ENCODE measurements at places on chromosomes 2 and 18.

GRCh38 chr18:12391487-12392165 is 14.6 kb upstream of the AFG3L2 start:
- DNase-seq: peak; percentile 52

GRCh38 chr2:31132786-31133185 is 5.5 kb downstream of the GALNT14 start:
- DNase-seq: no peak

GRCh38 chr2:81467096-81467495 is 1162.5 kb upstream of the LRRTM1 start:
- DNase-seq: no peak

DNA sequence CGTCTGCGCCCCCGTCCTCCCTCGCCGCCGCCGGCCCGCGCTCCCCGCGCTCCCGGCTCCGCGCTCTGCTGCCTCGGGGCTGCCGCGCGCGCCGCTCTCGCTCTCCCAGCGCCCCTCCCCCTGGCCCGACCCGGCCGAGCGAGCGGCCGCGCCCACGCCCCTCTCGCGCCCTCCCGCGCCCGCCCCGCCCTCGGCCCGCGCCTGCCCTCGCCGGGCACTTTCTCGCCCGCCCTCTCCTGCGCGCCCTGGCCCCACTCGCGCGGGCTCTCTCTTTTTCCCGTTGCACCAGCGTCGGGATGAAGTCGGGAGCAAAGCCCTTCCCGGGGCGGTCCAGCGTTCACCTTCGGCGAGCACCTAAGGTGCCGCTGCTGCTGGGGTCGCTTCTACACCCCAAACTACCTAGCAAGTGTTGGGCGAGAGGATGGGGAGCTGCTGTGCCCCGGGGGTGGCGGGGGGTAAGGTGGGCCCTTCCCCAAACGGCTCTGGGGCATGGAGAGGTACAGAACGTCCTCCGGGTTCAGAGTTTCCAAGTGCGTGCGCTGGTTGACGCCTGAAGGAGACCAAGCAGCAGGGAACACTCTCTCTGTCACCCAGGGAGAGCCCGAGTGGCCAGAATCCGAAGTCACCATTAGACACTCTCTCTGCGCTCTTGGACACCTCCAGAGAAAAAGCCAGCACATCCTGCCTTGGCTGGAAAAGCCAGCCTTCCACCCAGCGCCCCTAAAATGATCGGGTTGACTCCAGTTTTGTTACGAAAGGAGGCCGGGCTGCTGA is at the start of gene COLEC12:
Gene COLEC12 (minus strand): TSS at position 70 of the 774 bp plus-strand sequence. CDS start 187 bp downstream, outside the sequence.
- peak; percentile 30 for DNase-seq

DNA sequence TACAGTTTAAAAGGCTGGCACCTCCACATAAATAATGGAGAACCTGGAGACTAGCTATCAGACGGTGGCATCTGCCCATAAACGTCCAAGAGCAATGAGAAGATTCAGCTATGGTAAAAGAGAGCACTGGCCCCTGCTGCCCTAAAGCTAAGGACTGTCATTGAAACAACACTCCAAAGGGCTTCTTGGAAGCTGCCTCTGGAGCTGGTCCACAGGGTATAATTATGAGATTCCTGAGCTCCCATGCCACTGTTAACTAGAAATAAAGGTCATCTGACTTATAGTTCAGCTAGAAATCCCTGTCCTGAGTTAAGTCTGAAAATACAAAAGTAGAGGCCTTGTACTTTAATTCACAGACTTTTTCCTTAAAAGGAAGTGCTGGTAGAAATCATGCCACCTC is 39.9 kb upstream of the RBMS1 start:
- no peak for DNase-seq

DNA sequence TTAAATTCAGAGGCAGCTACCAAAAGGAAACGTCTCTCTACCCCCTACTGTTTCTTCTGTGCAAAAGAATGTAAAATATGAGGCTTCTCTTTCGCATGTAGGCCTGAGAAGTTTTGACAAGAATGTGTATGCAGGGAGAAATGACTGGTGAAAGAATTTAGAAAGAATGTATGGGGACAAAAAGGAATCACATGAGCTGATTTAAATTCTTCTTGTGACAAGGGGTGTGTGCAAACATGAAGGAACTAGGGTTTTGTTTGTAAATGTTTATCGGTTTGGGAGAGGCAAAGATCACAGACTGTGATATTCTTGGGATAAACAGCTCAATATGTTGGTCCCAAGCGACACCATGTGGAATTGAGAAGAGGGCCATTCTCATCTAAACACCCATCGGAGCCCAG is 345.2 kb upstream of the VRK2 start:
- no peak for DNase-seq

DNA sequence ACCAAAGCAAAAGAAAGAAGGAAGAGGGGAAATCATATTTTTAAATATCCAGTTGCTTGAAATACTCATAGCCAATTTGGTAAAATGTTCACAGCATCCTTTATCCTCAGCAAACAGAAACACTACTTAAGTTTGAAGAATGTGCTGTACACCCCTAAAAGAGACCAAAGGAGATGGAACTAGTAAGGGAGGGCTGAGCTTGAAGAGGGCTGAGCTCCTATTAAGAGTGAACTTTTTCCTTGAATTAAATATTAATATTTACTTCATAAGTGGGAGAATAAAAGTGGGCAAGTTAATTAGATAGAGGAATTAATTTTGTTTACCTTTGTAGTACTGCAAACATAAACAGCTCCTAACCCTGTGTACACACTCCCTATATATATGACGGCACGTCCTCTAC is 7.0 kb downstream of the EVX2 start:
- DNase-seq: no peak

DNA sequence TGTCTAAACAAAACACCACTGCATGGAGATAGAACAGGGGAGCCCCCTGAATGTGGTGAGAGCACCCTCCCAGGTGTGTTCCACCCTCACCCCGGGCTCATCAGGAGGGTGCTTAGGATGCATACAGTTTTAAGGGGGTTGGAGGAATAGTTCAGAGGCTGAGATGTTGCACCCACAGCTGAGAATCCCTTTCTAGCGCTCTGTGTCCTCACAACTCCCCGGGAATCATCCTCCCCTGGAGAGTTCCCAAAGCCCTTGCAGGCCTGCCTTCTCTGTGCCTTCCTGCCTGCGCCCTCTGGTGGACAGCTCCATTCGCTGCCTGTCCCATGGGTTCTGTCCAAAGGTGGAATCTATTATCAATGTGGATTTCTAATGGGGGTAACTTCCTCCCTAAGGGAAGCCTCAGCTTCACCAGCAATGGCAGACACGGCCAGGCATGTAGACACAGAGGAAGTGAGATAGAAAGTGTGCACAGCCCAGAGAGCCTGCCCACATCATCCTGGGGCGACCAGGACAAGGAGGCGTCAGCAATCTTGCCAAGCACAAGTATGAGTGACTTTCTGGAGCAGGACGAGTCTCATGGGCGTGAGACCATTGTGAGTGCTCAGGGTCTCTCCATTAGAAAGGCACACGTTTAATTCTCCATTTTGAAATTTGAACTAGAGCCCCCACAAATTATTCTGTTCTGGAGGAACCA is 1.2 kb upstream of the UGT1A5 start:
- peak; percentile 88 for DNase-seq

GRCh38 chr2:95077861-95078603 is 43.6 kb downstream of the MRPS5 start:
- no peak for DNase-seq

DNA sequence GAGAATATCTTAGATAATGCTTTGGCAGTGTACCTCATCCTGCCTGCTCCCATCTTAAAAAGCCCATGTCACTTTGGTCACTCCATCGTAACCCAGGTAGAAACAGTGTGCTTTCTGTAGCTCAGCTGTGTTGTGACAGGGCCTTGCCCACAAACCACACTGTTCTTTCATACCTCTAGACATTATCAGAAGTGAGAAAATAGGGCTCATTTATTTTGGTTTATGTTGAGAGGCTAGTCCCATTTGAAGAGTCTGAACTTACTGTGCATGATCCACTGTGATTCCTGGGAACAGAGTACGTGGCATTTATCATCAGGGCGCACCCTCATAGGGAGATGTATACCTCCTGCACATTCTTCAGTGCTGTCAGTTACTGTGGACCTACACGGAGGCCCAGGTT is 69.7 kb downstream of the FEZ2 start:
- DNase-seq: no peak

GRCh38 chr2:177538323-177538722 is 145.8 kb downstream of the AGPS start:
- no peak for DNase-seq

- no peak for DNase-seq
Measured at GRCh38 chr2:168345601-168346000, 98.2 kb upstream of the STK39 start.

DNA sequence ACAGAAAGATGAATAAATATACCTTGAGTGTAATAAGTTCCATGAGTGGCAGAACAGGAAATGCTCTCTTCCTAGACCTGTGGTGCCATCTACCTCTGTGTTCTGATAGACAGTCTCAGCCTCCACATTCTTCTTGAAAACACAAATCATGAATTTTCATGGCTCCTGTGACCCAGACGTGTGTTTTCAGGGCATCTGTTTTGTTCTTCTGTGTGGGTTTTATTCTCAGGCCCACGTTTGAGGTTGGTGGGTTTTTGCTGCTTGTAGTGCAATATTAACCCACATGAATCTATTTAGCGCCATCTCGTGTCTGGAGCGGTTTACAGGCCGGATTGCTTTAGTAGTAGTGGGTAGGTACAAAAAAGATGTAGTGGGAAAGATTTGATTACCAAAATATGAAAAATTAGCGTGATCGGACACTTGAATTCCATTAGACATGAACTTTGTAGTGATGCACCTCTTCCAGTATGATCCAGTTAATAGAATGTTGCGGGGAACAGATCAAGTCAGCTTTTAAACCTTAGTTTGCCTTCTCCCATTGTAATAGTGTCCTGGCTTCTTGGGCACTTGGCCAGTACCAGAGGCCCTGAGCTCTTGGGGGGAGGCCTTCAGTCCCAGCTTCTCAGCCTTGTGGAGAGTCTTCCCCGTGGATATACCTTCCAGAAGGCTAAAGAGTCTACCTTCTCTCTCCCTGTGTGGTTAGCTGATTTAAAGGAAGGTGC is 256.5 kb downstream of the TPGS2 start:
- peak; percentile 49 for DNase-seq

- no peak for DNase-seq
Measured at GRCh38 chr18:26865557-26865956, at the start of gene AQP4. Gene AQP4, minus strand, starts transcription at chr18:26865707. Its CDS starts 18 bp downstream, at chr18:26865689.

DNA sequence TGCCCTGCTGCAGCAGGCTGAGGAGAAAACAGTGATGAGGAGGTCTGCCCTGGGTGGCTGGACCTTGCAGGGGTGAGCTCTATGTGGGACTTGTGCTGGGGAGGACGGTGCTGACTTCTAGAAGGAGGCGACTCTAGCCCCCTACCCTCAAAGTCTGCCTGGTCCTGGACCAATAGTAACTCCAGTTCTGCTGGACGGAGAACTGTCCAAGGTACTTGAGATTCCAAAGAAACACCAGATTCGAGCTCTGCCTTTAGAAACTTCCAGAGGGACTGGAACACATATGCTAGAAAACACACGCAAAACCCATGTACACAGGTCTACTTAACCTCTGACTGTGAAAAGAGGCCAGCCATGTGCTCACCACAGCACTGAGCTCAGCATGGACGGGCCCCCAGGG is 260.6 kb downstream of the TWIST2 start:
- DNase-seq: no peak

DNA sequence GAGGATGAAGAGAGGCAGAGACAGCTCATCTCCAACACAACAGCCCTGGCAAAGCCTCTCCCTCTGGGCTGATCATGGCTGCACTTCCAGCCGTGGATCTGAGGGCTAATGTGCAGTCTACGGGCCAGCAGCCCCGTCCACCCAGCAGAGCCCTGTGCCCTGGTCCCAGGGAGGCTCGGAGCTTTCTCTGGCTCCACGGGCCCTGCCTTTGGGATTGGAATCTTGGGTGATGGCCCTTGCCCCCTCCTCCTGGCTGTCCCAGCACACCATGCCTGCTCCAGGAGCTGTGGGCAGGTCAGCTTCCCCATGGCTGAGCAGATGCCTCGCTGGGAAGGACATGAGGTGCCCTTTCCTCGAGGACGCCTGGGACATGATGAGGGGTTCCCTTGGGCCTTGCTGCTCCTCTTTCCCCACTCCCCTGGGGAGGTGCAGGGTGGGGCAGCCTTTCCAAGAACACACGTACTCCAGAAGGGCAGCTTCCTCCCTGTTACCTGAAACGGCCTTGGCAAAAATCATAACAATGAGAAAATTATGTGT is 66.9 kb downstream of the C18orf63 start:
- no peak for DNase-seq

DNA sequence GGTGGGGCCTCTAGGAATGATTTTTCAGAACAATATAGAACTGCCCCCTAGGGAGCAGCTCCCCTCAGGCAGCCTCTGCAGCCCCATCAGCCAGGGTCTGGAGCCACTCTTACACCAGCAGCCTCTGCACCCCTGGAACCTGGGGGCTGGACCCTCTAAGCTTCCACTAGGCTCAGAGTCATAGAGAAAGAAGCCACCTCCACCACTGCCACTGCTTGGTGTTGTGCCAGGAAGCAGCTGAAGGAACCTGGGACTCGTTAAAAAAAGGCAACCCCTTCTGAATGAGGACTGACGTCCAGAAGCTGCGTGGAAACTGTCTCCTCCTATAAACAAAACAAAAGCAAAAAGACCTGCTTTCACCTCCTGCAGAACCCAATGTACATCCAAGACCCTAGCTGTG is 98.1 kb upstream of the HS6ST1 start:
- no peak for DNase-seq

- no peak for DNase-seq
Measured at GRCh38 chr2:70069049-70069448, 18.2 kb upstream of the PCBP1 start.

DNA sequence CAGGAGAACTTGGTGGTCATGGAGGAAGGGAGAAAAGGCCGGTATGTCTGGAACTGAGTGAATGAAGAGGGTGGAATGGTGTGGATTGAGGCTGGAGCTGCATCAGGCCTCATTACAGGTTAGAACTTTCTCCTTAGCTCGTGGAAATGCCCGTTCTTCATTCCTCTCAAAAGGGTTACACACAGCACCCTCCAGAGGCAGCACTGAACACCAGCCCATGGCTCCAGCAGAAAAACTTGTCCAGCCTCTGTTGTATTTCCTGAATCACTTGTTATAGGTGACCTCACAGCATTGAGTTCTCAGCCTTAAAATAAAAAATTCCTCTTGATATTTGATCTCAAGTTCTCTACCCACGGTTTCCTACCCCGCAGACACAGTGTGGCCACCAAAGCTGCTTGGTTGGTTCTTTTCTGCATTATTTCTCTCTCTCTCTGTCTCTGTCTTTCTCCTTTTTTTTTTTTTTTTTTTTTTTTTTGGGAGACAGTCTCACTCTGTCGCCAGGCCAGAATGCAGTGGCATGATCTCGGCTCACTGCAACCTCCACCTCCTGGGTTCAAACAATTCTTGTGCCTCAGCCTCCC is 89.6 kb downstream of the ITGB1BP1 start:
- no peak for DNase-seq

- no peak for DNase-seq
Measured at GRCh38 chr18:34837769-34838272, 127.7 kb downstream of the DTNA start.

- no peak for DNase-seq
Measured at GRCh38 chr2:215280326-215280725, 31.5 kb upstream of the ATIC start.

DNA sequence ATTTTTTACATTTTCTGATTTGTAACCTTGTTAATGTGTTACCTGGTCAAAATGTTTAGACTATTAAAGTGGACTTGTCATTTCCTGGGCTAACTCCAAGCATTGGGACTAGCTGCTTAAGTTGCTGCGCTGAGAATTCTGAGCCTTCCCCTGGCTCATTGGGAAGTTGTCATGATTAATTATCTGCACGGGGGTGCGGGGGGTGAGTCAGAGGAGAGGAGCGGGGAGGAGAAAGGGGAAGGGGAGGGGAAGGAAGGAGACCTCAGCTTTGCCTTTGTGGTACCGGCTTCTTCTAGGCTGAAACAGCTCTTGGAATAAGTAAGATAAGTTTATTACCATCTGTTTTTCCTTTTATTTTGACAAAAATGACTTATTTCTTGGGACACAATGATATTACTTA is 52.9 kb upstream of the APCDD1 start:
- DNase-seq: no peak
